GM23338 (cell line): ENCODE measurements at places on chromosomes 12 and 14. TPM values are rescaled to one million over a fixed set of nuclear protein-coding genes. Genes with fewer than 3 reads are reported as not detected.

- no peaks in the 10 kb centered on the region for H3K27me3 ChIP-seq
- peak overlapping the region; percentile 11; the same call in 1 of the 2 replicates for H3K27ac ChIP-seq
- H3K36me3 ChIP-seq = no peaks in the 10 kb centered on the region
- H3K4me3 ChIP-seq = no peak overlapping the region
- DNase-seq = peak; percentile 78
Observed at GRCh38 chr12:2779281-2779680, 15.5 kb upstream of the FKBP4 start.

DNA sequence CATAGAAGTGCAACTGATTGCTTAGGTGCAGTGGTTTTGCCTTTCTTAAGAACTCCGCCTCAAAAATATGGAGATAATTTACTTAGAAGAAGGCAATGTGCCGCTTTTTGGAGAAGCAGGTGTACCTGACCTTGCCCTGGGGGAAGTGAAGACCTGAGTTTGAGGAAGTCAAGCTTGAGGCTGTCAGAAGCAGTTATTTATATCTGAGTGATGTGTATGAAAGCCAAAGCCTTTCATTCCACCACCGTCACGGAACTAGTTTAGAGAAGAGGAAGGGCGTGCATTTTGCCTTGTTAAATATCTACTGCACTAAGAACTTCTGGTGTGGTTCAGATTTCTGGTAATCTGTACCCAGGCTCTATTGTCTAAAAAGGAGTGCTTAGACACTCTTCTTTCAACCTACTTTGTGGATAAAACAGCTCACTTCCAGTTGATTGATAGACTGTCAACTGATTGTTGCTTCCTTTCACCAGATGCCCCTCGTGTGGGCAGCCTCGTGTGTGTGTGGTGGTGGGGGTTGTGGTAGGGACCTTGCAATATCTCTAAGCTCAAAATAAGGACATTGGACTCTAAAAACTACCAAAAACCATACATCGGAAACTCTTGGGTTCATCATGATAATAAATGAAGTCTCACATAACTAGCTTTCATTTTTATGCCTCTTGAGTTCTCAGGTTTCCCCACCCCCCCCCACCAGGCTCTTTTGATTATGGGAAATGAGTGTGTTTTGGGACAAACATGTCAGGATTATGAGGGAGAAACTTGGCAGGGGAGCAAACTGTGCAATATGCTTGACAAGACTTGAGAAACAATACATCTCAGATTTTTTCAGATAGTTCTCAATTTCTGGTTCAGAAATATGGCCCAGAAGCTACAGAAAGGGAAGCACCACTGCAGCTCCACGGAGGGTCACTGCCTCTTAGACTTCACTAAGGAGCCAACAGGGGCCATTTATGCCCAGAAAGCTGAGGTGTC lies 78.6 kb downstream of the ARF6 start:
- no peaks in the 10 kb centered on the region for H3K27me3 ChIP-seq
- DNase-seq = no peak
- peaks cover 10% of the 10 kb centered on the region for H3K4me1 ChIP-seq
- H3K4me3 ChIP-seq = no peak overlapping the region
- H3K36me3 ChIP-seq = no peaks in the 10 kb centered on the region
- H3K27ac ChIP-seq = no peak overlapping the region

The HOTAIR gene
- not detected in 2 replicates for total RNA-seq

The SERPINA1 gene
- not detected in 2 replicates for total RNA-seq

GRCh38 chr14:105499256-105500035 lies 8.4 kb downstream of the TEDC1 start:
- no peak overlapping the region for H3K27ac ChIP-seq
- no peak for DNase-seq
- H3K27me3 ChIP-seq = no peaks in the 10 kb centered on the region
- no peaks in the 10 kb centered on the region for H3K4me1 ChIP-seq
- H3K36me3 ChIP-seq = no peaks in the 10 kb centered on the region
- no peak overlapping the region for H3K4me3 ChIP-seq

The TMEM233 gene
- total RNA-seq = 0.24 TPM in 1 of 2 replicates, not detected in the other

The SLCO1B1 gene
- total RNA-seq = 0.24 TPM in 1 of 2 replicates, not detected in the other

The IKBIP gene
- total RNA-seq = 15.4 and 17.8 TPM in 2 replicates

DNA sequence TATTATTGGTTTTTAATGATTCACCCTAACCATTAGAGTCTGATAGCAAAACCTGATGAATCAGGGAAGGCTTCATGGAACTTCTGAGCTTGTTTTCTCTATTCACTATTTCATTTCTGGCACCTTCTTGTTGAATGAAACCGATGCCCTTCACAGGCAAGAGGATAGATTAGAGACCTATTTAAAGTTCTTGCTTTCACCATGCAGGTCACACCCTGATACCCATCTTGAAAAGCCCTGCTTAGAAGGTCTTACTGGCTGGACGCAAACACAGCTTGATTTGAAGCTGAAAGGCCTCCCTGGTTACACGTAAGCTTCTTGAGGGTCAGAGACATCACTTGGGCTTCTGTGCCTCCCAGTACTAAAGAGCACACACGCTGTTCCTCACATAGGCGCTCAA lies 29.2 kb downstream of the TMEM229B start:
- H3K36me3 ChIP-seq = no peaks in the 10 kb centered on the region
- no peaks in the 10 kb centered on the region for H3K27me3 ChIP-seq
- no peak for DNase-seq
